ENCODE measurements at places on chromosomes 7 and 10.

DNA sequence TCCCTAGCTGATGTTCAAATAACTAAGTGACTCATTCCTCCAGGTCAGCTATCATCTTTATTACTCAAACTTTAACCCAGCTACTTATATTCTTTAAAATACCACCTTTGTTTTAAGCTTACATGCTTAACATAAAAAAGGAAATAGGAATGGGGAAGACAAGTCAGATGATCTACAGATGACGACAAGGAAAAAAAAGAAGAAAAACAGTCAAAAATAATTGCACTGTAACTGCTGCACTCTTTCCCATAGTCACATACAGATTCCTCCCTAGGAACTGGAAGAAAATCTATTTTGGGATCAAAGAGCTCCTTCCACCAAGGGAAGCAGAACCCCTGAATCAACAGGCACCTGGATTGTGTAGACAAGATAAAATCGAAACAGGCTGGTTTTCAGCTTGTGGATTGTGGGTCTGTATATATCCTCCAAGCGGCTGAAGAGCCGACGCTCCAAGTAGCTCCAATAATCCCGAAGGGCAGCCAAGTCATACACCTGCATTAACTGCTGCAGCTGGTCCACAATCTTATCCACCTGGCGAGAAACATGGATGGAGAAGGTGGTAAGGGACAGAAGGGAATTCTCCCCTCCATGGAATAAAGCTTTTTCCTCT lies 2.0 kb downstream of the WDR91 start:
- DNase-seq: no peak

- no peak for DNase-seq
These were observed 33.1 kb downstream of the ADD3 start for GRCh38 chr10:110040767-110041478.

DNA sequence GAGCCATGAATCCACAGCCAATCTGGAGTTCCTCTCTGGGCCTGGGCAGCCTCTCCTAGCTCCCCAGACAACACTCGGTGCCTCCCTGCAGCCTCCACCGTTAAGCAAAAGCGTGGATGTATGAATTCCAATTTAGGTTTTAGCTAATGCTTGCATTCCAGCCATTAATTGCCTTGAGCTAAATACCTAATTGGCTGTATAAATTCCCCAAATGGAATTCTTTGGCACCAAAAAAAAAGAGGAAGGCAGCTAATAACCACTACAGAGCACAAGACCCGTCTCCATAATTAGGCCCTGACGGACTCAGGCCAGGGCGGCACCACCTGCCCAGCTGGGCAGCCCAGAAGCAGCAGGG lies 140.5 kb downstream of the PTPRN2 start:
- no peak for DNase-seq

GRCh38 chr10:46268076-46268881 lies 18.5 kb upstream of the ANTXRL start:
- DNase-seq: no peak

- no peak for DNase-seq
These were observed 22.4 kb downstream of the STN1 start for GRCh38 chr10:103895411-103896186.

GRCh38 chr7:140176122-140176701 lies 571 bp downstream of the KDM7A start:
- DNase-seq: no peak

DNA sequence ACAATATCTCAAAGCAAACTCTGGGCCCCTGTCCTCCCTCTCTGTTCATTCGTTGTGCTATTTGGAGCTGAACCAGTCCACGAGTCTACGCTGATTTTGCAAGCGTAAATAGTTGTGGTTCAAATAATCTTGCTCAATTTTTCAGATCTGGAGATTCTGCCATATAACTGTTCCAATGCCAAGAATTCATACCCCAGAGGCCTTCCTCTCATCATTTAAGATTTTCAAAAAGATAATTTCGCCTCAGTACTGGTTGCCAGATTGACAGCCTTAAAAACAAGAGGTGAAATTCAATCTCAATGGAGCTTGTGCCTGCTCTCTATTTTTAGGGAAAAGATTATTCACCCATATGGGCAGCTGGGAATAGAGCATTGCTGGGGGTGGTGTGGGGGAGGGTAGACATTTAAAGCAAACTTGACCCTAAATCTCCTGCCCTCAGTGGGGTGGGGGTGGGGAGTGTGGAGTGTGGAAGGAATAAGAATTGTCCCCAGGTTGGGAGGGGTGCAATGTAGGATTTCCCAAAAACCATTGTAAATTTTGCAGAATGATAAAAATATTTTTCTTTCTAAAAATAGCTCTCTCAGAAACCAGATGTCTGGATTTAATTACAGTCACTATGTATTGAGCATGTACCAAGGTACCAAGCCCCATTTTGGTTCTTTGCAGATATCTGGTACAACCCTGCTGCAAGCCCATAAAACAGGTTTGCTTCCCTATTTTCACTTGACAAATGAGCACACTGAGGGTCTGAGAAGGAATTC lies 104.7 kb upstream of the EEPD1 start:
- DNase-seq: no peak
